Liver (tissue), 10 donors: ENCODE measurements at places on chromosomes 2 and 18. TPM values are rescaled to one million over a fixed set of nuclear protein-coding genes. Genes with fewer than 3 reads are reported as not detected.

Gene CCDC148
- total RNA-seq, result 0.37 TPM

Gene UGT1A8
- total RNA-seq, result not detected

Gene GRB14
- 51.0 TPM for total RNA-seq

Gene MYL12B
- total RNA-seq, result 106 TPM

Gene CHRND
- total RNA-seq, result not detected

Gene DTNA
- 1.6 TPM for total RNA-seq

Gene PRSS56
- not detected for total RNA-seq

Gene AQP4
- total RNA-seq, result 0.42 TPM

Gene HOXD10
- total RNA-seq, result not detected

Gene EVA1A
- 206 TPM for total RNA-seq

Gene LIMS3
- 3.7 TPM for total RNA-seq
